AML-193 (cell line): ENCODE measurements at places on chromosomes 3 and 15.
A peak's percentile ranks its signal among the peaks of the same experiment; 100 is the strongest.

DNA sequence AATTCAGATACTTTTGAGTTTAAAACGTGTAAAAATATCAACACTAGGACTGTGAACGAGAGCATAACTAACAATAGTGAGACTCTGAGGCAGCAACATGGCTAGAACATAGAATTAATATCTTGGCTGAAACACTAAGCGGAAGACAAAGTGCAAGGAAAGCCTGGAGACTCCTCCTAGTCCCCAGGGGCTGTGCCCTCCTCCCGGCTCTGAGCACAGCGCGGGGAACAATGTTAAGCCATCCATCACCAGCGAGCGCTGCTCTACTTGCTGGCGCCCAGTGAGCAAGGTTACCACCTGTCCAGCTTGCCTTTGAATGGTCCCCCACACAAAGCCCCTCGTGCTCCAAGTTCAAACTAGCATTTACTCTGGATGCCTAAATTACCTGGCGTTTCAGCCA lies 436.9 kb downstream of the FOXP1 start:
- DNase-seq: no peak

DNA sequence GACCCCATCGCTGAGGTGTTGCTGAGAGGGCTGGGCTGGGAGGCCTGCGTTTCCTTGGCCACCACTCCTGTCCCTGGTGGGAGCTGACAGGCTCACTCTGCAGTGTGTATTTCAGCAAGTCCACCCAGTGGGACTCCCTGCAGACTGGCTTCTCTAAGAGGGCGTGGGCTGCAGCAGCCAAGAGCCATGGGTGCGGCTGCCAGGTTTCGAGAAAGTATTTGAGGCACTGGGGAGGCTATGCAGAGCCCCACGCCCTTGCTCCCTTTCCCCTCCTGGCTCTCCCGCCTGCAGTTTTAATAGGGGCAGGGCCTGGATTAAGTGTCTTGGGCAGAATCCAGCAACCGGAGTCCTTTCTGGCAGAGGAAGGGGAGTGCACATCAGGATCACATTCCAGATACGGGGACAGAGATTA lies 242.1 kb downstream of the THSD4 start:
- DNase-seq: no peak

- DNase-seq: no peak
These were observed 152.9 kb upstream of the SOX2 start for GRCh38 chr3:181558870-181559269.

GRCh38 chr3:110955301-110955880 lies 116.2 kb upstream of the NECTIN3 start:
- no peak for DNase-seq

GRCh38 chr3:4809922-4810321 lies 169.3 kb upstream of the BHLHE40 start:
- no peak for DNase-seq

GRCh38 chr3:26281284-26281985 lies 341.1 kb upstream of the LRRC3B start:
- DNase-seq: no peak

- DNase-seq: no peak
These were observed 484.2 kb downstream of the MECOM start for GRCh38 chr3:169179321-169179720.

GRCh38 chr3:196645096-196645495 lies 5.6 kb downstream of the NRROS start:
- peak; percentile 32 for DNase-seq

DNA sequence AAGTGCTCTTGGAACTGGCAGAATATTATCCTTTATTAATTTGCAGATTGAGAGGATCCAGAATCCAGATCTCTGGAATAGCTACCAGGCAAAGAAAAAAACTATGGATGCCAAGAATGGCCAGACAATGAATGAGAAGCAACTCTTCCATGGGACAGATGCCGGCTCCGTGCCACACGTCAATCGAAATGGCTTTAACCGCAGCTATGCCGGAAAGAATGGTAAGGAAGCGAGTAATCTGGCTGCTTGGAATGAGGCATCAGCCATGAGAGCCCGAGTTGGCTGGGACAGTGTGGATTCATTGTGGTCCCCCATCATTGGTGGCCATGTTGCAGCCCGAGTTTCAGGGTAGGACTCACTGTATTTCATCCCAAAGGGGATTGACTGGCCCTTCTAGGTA lies 47.1 kb downstream of the PARP14 start:
- DNase-seq: no peak

DNA sequence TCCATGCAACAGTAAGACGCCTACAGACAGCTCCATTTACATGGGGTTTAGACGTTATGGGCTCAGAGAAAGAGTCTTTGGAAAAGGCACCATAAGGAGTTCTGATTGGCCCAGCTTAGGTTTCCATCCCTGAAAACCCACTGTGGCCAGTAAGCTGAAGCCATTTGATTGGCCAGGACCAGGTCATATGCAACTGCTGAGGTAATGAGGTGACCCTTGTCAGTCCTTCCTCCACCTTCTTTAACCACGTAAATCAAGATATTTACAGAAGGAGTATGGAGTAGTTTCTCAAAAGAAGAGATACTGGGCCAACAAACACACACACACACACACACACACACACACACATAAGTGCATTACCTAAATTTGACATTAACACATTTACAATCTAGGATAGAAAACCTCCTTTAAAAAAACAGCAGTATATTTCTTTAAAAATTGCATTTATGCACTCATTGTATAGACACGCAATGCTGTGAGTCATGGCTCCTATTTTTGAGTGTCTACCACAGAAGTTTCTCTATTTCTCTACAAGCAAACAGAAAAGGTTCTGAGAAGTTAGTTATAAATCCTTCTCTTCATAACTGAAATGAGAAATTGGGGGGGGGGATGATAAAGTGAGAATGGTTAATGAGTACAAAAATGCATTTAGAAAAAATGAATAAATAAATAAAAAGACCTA lies 16.3 kb upstream of the MB21D2 start:
- DNase-seq: no peak

- no peak for DNase-seq
These were observed 99.0 kb downstream of the MEGF11 start for GRCh38 chr15:66154581-66154980.

- DNase-seq: no peak
These were observed 46.3 kb upstream of the C2CD4B start for GRCh38 chr15:62211348-62211747.

- DNase-seq: no peak
These were observed 234.9 kb downstream of the CACNA2D3 start for GRCh38 chr3:54357301-54357700.

DNA sequence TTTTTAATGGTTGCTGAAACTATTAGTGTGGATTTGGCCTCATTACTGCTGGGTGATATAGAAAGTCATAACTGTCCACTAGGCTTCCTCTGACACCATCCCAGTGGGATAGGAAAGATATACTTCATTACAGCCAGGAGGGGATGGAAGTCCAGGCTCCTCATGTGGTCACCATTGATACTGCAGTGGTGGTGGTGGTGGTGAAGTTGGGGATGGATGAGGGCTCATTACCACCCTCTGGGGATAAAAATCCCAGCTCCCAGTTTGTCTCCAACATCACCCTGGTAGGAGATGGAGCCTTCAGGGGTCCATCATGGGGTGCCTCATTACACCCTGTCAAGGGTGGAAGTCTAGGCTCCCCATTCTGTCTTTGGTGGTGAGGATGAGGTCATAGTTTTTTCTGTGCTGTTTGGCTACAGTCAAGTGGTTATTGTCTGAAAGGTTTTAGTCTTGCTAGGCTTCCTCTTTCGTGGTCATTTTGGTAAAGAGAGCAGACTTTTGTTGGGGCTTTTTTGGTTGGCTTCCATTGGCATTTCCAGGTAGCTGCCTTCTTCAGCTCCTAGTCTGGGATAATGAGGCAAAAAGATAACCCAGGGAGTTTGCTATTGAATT lies 30.1 kb upstream of the FILIP1L start:
- peak; percentile 67 for DNase-seq

- no peak for DNase-seq
These were observed 157.4 kb upstream of the PFN2 start for GRCh38 chr3:150128126-150128525.

DNA sequence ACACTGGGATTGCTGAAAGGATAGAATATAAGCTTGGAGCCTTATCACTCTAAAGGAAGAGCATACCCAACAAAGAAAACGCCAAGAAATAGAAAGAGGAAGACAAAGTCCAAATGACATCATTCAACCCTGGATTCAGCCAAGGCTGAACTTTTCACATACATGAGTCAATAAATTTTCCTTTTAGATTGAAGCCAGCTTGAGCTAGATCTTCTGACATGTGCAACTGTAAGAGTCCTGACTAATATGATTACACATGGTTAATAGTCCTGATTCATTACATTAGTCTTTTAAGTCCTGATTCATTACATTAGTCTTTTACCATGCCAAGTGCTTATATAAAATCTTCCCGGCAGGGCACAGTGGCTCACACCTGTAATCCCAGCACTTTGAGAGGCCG lies 13.6 kb upstream of the DENND6A start:
- peak; percentile 52 for DNase-seq

GRCh38 chr15:62988701-62989100 lies 53.8 kb upstream of the TPM1 start:
- DNase-seq: no peak
